ENCODE measurements at places on chromosomes 4 and X. TPM values are rescaled to one million over a fixed set of nuclear protein-coding genes. Genes with fewer than 3 reads are reported as not detected.

The S100P gene
- total RNA-seq = not detected

The SLC4A4 gene
- 14.9 TPM for total RNA-seq

The PAGE1 gene
- total RNA-seq = not detected

The COL4A6 gene
- 72.1 TPM for total RNA-seq

The KLHL15 gene
- 9.9 TPM for total RNA-seq

The SUPT20HL1 gene
- 0.04 TPM for total RNA-seq

The RPL36A gene
- total RNA-seq = 4,744 TPM

The HELQ gene
- 20.5 TPM for total RNA-seq

The SPANXA2 gene
- total RNA-seq = not detected

The FREM3 gene
- not detected for total RNA-seq

The FAM9B gene
- not detected for total RNA-seq

The HOPX gene
- total RNA-seq = 1.2 TPM

The ZNF518B gene
- total RNA-seq = 35.2 TPM

The GATA1 gene
- not detected for total RNA-seq

The MSL3 gene
- total RNA-seq = 15.4 TPM

The TCP11X2 gene
- total RNA-seq = 0.24 TPM

The ETFDH gene
- 15.6 TPM for total RNA-seq

The ZDHHC9 gene
- 9.9 TPM for total RNA-seq

The NWD2 gene
- total RNA-seq = not detected
